ENCODE measurements at places on chromosomes 2 and 18.

GRCh38 chr2:98663511-98664090, 55.2 kb downstream of the UNC50 start:
- no peak for DNase-seq

DNA sequence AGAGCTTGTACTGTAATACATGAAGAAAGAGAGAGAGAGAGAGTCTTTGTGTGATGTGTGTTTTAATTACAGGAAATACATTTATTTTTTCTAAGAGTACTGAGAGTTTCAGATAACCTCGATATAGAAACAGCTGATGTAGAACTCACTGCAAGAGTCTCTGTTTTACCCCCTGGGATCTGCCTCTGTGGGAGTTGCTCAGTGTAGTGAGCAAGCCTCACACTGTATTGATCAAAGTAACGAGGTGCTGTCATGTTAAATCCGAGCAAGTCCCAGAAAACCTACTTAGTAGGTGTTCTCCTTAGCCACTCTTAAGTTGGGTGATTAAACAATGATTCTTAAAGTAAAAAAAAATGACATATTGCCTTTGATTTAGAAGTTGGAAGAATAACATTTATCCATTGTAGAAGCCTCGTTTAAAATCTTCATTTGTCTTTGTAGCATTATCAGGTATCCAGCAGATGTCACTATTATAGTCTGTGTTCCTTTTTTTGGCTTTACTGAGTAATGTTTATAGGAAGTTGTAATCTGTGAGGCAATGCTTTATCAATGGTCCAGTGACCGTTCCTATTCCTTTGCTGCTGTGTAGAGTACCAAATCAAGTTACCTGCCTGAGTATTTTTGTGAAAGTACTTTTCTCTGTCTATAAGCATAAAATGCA, 219.0 kb downstream of the MYO3B start:
- no peak for DNase-seq

DNA sequence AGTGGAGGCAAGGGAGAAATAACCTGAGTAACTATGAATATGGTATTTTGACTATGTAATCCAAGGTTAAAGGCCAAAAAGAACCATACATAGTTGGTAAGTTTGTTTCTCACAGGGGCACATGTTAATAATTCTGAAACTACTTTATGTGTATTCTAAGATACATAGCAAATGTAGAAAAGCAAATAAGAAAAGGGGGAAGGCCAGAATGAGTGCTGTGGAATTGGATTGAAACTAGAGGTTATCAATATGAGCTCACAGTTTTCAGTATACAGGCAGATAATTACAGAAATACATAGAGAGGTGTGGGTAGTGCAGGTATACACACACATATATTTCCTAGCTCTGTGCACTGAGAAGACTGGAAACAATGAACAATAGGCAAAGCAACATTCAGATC, 13.7 kb downstream of the INO80C start:
- no peak for DNase-seq

DNA sequence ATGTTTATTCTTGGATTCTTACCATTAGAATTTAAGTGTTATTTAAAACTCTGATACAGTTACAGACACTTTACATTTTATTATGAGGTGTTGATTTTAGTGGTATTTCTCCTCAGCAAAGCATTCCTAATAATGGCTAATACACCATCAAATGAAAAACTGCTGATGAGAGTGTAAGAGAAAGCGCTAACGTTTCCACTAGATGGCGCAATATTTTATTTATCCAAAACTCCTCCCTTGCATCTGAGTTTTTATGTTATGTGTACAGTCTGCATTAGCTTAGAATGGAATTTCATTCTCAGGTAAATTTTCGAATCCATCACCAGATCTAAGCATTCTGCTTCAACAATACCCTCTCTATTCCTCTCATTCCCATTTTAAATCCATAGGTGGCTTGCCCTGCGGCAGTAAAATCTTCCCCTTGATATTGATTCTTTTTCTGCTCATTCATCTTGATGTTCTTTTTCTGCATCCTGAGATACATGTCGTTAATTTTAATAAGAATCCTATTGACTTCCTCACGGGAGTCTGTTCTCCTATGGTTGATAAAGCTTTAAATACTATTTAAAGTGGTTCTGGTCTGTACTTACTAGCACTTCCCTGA, 53.9 kb downstream of the PRKRA start:
- DNase-seq: no peak

Measured in GOT3 (cell line).